ENCODE measurements at places on chromosomes 7 and 10.

GRCh38 chr7:90769036-90769435 lies 172.9 kb downstream of the CDK14 start:
- DNase-seq, result no peak

GRCh38 chr10:50740293-50740648 lies 535 bp downstream of the ASAH2B start:
- peak; percentile 19 for DNase-seq

DNA sequence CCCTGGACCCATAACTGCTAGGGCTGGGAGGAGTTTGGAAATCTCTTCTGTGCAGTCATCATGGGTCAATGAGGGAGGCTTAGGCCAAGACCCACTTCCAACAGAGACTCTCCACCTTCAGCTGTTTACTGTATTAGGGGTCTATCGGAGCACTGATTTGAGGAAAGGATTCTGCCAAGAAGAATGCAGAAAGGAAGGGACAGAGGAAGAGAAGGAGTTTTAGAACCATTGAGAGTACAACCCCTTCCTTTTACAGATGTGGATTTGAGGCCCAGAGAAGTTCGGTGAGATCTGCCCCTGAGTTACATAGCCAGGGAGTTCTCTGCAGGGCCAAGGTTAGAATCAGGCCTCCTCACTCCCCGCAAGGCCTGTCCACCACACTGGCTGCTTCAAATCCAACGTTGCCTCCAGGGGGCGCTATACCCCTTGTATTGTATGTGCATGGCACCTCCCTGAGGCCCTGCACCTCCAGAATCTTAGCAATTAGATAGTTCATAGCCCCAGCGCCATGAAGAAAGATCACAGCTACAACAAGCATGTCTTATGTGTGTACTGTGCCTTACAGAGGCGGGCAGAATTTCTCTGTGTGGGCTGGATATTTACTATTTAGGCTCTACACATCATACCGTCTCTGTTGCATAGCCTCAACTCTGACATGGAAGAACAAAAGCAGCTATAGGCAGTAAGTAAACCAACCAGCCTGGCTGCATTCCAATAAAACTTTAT lies 246.8 kb downstream of the SKIDA1 start:
- DNase-seq, result peak; percentile 76

GRCh38 chr7:17685141-17685540 lies 255.2 kb downstream of the SNX13 start:
- DNase-seq, result no peak

GRCh38 chr10:130762491-130762890 lies 549.0 kb downstream of the TCERG1L start:
- DNase-seq, result no peak

GRCh38 chr10:15642095-15642494 lies 77.6 kb downstream of the ITGA8 start:
- DNase-seq, result peak; percentile 33

GRCh38 chr7:30335763-30336487 lies 51.5 kb downstream of the ZNRF2 start:
- DNase-seq, result no peak

- DNase-seq, result peak; percentile 39
Observed at GRCh38 chr10:106043863-106044262, 1120.6 kb downstream of the SORCS1 start.

DNA sequence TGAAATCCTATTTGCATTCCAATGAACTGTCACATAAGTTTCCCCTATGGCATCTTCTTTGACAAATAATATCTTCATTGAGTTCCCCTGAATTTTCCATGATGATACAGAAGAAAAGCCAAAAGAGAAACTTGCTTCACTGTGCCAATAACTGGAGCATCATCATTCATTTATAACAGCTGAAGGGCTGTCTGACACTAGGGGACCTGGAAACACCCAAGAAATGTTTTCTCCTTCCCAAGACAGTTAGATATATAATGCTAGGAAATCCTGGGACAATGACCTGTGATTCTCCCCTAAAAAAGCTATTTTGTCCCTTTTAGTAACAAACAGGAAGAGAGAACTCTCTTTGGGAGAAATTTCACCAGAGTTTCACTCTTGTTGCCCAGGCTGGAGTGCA lies 133.6 kb downstream of the SEMA3C start:
- DNase-seq, result no peak

GRCh38 chr7:26317211-26317610 lies 25.5 kb downstream of the SNX10 start:
- no peak for DNase-seq

DNA sequence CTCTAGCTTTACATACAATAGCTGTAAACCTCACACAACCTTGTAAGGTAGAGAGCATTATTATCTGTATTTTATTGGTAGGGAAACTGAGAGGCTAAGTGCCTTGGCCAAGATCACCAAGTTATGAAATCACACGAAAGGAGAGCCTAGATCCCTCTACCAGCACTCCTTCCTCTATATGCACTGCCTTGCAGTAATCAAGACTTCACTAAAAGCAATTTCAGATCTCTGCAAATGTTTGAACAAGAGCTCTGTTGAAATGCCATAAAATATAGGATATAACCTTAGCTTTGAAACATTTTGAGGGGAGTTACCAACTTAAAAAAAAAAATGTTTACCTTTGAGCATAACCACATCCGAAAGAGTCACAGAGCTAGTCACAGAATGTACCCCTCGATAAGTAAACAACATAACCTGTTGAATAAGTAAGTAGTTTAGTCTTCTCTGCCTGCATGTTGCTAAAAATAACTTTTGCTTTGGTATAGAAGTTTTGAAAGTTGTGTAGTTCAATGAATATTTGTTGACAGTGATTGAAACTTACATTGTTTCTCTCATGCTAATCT lies 709.4 kb downstream of the AUTS2 start:
- no peak for DNase-seq

DNA sequence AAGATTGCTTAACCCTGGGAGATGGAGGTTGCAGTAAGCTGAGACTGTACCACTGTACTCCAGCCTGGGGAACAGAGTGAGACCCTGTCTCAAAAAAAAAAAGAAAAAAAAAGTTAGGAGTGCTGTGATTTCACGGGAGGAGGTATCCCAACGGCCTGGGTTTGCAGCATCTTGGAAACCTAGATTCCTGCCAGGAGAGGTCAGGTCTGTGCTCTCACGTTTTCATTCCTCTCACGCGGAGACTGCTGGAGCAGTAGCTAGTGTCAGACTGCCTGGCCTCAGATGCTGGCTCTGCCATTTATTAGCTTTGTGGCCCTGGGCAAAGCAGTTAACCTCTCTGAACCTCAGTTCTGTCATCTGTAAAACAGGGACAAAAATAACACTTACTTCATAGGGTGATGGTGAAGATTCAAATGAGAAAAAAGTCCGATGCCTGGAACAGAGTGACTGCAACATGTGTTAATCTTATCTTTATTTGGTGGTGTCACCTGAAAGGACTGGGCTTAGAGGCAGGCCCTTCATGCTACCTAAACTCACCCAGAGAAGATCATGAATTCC lies 94.9 kb downstream of the GAD2 start:
- DNase-seq, result no peak

- no peak for DNase-seq
Observed at GRCh38 chr7:87918740-87919139, 15.3 kb upstream of the ADAM22 start.

- no peak for DNase-seq
Observed at GRCh38 chr10:63563623-63564022, 42.4 kb downstream of the REEP3 start.

DNA sequence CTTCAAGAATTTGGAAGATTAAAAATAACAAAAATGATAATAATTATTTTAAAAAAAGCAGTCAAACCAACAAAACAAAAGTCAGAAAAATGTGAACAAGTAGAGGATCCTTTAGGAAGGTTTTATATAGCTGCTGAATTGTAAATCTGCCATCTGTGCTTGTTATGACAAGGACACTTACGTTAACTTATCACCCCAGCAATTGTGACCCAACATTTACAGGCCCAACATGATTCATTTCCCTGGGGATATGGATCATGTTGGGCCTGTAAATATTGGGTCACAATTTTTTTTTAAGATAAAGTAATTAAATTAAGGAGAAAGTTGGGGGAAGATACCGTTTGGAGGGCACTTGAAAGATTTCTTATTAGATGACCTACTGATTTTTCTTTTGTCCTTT lies 261.4 kb upstream of the HABP2 start:
- no peak for DNase-seq

DNA sequence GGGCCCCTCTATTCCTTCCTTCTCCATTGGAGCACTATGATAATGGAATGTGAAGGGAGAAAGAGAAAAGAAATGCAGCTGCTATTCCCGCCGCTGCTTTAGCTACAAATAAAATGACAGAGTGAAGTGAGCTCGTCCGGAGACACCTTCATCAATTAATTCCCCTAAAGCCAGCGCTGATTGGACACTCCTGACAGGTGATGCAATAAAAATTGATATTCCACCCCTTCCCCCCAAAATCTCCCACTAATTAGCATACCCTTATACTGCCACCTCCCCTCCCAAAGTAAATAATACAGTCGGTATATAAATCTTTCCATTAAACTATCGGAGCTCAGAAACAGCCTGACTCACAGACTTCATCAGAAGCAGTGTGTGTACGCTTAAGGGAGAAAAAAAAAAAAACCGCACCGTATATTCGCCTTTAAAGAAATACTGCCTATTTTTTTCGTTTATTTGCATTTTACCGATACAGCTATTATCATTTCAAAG lies 7.3 kb downstream of the SKIDA1 start:
- DNase-seq, result no peak

DNA sequence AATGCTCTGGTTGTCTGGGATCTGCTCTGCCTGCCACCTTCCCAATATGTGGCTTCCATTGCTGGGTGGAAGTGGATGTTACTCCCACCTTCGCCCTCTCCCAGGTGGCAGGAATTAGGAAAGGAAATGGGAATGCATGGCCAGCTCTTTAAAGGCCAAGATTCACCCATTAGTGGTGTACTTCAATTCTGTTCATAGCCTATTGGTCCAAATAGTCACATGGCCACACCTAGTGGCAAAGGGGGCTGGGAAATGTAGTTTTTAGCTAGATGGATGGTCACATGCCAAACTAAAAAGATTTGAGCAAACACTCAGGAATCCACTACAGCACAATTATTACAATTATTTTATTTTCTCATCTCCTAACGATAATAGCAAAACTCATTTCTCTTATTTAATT lies 135.1 kb downstream of the NPY start:
- no peak for DNase-seq

DNA sequence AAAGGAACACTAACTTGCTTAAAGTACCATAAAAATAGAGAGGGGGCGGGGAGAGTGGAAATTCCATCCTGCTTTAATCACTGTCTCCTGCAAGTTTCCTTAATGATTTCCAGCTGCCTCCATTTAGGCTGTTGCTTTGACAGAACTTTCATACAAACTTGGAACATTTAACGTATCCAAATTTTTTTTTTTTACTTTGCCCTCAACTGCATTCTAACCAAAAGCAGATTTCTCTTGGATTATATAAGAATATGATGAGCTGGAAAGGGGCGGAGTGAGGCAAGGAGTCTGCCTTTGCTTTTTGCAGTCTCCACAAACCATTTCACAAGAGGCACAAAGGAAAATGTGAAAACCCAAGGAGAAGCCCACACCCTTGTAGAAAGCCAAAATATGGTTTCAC lies 46.6 kb upstream of the COL1A2 start:
- DNase-seq, result peak; percentile 98

DNA sequence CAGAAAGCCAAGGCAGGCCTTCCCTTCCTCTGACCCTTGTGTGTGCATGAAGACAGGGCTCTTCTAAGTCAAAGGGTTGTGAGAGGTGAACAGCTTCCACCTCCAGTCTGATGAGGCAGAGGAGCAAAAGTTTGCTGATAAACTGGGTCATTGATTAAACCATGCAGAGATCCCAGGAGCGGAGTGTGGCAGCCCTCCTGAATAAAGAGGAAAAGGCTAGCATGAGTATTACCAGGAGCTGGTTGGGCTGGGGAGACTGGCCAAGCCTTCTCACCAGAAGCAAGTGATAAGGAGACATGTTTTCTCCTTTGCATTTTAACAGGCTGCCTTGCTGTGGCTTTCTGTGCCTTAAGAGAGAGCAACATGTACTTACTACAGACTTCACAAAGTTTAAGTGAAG lies 10.2 kb downstream of the LMOD2 start:
- no peak for DNase-seq

- DNase-seq, result no peak
Observed at GRCh38 chr7:1012004-1012715, 29.2 kb downstream of the CYP2W1 start.

DNA sequence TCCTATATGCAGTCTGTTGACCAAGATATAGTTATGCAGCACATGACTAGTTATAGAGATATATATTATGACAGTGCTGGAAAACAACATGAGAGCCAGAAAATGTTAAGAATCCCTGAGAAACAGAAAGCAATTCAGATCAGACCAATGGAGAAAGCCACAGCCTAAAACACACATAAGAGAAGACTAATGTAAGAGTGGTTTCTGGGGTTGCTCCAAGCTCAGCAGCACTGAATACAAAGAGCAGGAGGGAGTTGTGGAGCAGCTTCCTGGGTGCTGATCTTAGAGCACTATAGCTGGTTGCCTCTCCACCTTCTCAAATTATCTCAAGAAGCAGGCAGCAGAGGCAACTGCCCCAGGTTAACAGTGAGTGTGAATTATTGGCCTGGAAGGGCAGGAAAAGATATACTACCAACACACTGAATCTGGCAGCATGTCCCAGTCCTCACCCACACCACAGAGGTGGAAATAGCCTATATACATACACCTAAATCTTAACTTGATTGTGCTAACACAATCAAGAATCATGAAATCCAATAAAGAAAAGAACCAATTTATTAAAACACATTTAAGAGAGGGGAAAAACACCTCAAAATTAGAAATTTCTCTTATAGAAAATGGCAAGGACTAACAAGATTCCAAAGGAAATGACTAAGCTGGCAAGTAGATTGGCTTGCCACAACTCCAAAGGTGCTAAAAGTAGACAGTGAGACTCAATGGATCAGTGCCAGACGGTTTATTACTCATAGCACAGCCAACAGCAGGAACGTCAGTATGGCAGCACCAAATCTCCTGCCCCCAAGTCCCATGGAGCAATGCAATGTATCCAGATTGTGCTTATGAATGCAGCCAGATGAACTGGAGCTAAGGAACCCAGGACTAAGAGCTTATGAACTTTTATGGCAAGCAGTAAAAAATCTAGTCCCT lies 5.1 kb downstream of the PTTG1IP2 start:
- peak; percentile 62 for DNase-seq

- no peak for DNase-seq
Observed at GRCh38 chr10:59383908-59384307, 21.6 kb upstream of the FAM13C start.

DNA sequence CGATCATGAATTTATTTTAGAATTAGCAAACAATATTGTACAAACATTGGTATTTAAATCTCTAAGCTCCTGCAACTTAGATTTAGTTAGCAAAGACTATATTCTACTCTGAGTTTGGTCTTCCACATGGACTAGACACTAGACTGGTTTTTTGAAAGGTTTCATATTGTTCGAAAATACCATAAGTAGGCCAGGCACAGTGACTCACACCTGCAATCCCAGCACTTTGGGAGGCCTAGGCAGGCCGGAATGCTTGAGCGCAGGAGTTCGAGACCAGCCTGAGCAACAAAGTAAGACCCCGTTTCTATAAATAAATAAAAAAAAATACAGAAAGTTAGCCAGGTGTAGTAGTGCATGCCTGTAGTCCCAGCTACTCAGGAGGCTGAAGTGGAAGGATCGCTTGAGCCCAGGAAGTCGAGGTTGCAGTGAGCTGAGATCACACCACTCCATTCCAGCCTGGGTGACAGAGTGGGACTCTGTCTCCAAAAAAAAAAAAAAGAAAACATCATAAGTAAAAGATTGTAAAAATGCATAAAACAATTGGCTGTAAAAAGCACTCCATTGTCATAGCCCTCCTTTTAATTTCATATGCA lies 73.1 kb downstream of the ABCC2 start:
- DNase-seq, result no peak
